ENCODE measurements at places on chromosomes 6 and 20. TPM values are rescaled to one million over a fixed set of nuclear protein-coding genes. Genes with fewer than 3 reads are reported as not detected.

The OOEP gene
- 1.2 TPM for total RNA-seq

The TCF21 gene
- total RNA-seq, result 56.2 TPM

The DNAH8 gene
- 0.17 TPM for total RNA-seq

The VWA7 gene
- total RNA-seq, result 3.4 TPM

The TFAP2D gene
- not detected for total RNA-seq

The TTLL9 gene
- total RNA-seq, result 0.49 TPM

GRCh38 chr6:149217466-149217888, 100.0 kb upstream of the TAB2 start:
- no peak for DNase-seq
- no peaks in the 10 kb centered on the region for H3K27me3 ChIP-seq
- H3K36me3 ChIP-seq, result no peaks in the 10 kb centered on the region

DNA sequence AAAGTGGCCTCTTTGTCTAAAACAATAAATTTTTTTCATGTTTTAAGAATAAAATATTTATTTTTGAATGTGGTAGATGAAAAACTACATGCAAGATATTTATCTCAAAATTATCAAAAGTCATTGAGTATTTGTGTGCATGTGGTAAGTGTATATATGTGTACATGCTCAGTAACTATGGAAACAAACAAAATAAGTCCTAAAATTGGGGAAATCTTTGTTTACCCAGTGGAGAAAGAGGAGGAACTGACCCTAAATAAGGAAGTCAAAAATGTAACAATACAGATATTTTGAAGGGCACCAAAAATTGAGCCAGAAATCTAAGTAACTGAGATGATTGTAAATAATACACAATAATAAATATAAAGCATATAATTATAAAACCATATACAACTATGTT, 639.2 kb downstream of the MAFB start:
- no peaks in the 10 kb centered on the region for H3K27me3 ChIP-seq
- DNase-seq, result no peak

DNA sequence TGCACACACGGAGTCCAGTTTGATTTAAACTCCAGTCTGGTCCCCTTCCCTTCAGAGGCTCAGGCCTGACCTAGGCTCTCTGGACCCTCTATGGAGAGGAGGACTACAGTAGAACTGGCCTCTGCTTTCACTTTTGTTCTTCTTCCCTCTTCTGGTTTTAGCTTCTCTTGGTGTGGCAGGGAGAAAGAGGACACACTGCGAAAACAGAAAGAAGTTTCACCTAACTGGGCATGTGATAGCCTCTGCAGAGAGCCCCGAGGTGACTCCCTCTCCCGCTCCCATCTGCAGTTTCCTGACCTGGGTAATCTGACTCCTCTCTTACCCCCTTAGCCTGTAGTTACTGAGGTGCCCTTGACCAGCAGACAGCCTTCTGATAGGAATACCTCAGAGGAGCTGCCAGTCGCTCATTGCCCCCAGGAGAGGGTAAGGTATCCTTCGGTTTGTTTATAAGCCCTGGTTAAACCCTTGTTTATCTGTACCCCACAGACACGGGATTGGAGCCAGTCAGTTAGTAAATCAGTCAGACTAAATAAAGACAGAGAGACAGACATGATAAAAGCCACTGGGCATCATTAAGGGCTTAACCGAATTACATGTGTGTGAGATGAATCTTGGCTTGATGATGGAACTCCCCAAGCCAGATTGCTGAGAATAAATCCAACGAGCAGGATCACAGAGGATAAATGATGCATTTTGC, 12.0 kb upstream of the DTNBP1 start:
- no peak overlapping the region for H3K4me3 ChIP-seq
- no peak overlapping the region for H3K27ac ChIP-seq
- no peaks in the 10 kb centered on the region for H3K27me3 ChIP-seq
- no peak for DNase-seq

DNA sequence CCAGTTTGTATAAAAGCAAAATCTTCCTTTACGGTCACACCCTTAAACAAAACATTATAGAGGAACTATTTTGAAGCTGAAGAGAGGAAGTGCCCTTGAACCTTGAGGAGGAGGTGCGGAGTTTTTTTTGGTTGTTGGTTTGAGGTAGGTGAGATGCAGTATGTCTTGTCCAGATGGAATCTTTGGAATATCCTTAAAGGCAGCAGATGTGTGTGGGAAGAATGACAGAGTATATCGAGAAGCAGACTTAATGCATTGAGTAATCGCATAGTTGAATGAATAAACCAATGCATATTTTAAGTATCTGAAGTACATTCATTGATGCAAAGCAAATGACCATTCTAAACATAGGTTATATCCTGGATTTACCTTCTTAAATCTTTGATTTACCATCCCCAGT, 49.9 kb downstream of the AIG1 start:
- H3K36me3 ChIP-seq, result no peaks in the 10 kb centered on the region
- H3K4me3 ChIP-seq, result no peak overlapping the region

DNA sequence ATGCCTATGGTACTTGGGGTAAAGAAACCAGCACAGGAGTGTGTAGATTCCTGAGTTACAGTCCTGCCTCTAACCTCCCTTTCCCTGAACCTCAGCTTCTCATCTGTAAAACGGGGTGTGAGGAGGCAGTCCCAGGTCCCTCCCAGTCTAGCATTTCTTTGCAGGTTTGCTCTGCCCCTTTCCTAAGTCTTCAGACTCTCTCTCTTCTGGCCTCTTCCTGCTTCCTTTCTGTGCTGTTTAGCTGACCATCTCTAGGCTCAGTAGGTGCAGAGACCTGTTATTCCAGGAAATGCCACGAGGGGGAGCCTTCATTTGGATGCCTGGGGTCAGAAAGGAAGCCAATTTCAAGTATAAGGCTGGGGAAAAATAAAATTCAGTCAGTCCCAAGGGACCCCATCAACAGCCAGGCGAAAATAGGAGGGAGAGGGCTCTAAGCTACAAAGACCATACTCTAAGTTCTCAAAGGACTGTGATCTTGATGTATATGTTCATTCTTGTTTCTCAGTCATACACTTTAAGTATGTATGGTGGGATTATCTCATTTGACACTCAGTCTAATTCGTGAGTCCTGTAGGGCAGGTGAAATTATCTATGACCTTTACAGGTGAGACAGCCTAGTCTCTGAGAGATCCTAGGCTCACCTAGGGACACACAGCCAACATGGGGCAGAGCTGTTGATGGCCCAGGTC, 89.1 kb downstream of the NCR2 start:
- DNase-seq, result no peak
- H3K27me3 ChIP-seq, result peaks cover 16% of the 10 kb centered on the region
- H3K4me3 ChIP-seq, result no peak overlapping the region
- peaks cover 24% of the 10 kb centered on the region for H3K4me1 ChIP-seq
- H3K27ac ChIP-seq, result no peak overlapping the region

DNA sequence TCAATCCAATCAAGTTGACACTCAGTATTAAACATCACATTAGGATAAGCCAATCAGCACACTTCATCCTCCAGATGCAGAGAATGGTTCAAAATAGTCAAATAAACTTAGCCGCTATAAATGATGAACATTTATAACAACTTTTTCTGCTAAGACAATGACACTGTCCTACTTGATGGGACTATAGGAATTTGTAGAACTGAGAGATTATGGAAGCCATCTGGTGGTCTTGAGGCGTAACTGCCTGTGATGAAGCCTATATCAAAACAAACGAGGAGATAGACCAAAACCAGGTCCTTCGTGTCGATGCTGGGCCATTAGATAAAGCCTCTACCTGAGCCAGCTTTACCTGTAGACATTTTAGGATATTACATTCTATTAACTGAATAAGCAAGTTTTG, 631.1 kb downstream of the COL12A1 start:
- no peak for DNase-seq
- H3K4me3 ChIP-seq, result no peak overlapping the region

DNA sequence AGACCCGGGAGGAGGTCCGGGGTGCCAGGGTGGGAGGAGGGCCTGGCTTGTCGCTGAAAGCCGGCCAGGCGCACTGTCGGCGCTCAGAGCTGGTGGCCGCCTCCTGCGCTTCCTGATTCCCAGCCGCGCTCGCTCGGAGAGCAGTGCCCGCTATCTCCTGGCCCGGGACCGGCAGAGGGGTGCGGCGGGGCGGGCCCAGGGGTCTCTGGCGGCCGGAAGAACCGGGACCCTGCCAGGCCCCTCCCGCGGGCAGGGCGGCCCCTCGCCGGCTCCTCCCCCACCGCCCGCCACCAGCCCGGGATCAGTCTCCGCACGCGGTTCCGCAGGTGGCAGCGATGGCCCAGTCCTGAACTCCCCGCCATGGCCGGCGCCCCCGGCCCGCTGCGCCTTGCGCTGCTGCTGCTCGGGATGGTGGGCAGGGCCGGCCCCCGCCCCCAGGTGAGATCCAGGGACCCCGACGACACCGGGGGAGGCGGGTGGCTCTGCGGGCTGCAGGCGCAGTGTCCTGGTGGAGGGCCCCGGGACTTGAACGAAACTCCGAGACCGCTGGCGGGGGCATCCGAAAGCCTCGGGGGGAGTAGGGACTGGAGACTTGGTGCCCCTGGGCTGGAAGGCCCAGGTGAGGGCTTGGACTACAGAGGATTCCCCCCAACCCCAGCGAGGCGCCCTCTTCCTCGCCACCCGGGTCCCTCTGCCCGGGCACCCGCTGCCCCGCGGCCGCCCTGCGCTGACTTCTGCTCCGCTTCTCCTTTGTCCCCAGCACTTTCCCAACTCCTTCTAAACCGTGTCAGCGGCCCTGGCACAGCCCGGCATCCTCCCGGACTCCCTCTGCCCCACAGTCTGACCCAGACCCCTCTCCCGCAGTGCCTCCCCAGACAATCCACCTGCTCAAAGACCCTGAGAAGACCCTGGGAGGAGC, at the start of gene GLP1R:
Gene GLP1R, plus strand, starts transcription at position 301 of the 919 bp plus-strand sequence. Its CDS starts 60 bp downstream, at position 361.
- no peak within 1 kb of the TSS for H3K27ac ChIP-seq
- peaks cover 40% of the 10 kb centered on the region for H3K27me3 ChIP-seq
- peaks cover 6% of the 10 kb centered on the region for H3K4me1 ChIP-seq
- no peak for DNase-seq
- peak within 1 kb of the TSS; percentile 36 for H3K4me3 ChIP-seq

- no peaks in the 10 kb centered on the region for H3K27me3 ChIP-seq
- no peak overlapping the region for H3K4me3 ChIP-seq
- no peaks in the 10 kb centered on the region for H3K4me1 ChIP-seq
Observed at GRCh38 chr20:11380283-11380682, 537.4 kb upstream of the BTBD3 start.

DNA sequence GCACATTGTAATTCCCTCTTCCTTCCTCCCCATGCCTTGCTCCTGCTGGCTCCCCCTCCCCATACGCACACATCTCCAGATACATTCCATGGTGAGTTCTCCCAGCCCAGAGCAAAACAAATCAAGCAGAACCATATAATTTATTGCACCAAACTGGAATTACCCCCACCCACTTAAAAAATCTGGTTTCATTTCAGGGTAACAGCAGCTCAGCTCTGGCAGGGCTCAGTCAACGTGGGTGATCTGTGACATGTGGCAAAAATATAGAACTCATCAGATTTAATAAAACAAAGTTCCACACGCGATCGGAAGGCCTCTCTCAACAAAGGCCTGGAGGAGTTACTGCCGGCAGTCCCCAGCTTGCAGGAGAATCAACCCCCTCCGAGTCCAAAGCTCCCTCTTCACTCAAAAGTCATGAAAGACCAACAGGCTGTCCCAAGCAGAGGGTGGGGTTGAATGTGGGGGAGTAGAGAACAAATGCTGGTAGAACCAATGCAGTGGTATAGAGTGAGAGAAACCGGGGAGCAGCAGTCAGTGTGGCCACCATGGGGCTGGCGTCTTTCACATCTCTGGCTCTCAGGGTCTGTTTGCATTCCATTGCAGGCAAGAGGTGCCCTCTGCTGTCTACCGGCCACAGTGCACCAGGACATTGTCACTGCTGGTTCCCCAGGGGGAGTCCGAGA, 323.3 kb upstream of the NT5E start:
- no peak overlapping the region for H3K4me3 ChIP-seq
- no peaks in the 10 kb centered on the region for H3K4me1 ChIP-seq
- H3K27me3 ChIP-seq, result no peaks in the 10 kb centered on the region
- no peak for DNase-seq

DNA sequence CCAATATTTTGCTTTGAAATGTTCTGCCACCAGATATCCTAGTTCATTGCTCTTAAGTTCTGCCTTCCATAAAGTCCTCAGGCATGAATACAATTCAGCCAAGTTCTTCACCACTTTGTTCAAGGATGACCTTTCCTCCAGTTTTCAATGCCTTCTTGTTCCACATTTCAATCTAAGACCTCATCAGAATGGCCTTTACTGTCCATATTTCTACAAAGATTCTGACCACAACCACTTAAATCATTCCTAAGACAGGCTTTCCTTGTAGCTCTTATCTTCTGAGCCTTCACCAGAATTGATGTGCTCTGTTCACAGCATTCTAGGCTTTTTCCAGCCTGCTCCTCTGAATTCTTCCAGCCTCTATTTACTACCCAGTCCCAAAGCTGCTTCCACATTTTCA, 319.0 kb downstream of the HACE1 start:
- H3K36me3 ChIP-seq, result no peaks in the 10 kb centered on the region
- no peak overlapping the region for H3K4me3 ChIP-seq
- no peak overlapping the region for H3K27ac ChIP-seq

DNA sequence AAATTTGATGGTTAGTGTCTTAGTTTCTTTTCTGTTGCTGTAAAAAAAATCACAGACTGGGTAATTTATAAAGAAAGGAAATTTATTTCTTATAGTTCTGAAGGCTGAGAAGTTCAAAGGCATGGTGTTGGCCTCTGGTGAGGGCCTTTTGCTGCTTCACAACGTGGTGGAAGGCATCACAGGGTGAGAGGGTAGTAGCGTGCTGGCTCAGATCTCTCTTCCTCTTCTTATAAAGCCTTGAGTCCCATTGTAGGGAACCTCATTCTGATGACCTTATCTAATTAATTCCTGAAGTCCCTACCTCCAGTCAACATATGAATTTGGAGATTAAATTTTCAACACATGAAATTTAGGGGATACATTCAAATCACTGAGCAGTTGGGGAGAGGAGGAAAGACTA, 62.0 kb downstream of the ARID1B start:
- H3K4me1 ChIP-seq, result peaks cover 27% of the 10 kb centered on the region
- H3K27me3 ChIP-seq, result no peaks in the 10 kb centered on the region
- peaks cover 8% of the 10 kb centered on the region for H3K36me3 ChIP-seq
- DNase-seq, result no peak

DNA sequence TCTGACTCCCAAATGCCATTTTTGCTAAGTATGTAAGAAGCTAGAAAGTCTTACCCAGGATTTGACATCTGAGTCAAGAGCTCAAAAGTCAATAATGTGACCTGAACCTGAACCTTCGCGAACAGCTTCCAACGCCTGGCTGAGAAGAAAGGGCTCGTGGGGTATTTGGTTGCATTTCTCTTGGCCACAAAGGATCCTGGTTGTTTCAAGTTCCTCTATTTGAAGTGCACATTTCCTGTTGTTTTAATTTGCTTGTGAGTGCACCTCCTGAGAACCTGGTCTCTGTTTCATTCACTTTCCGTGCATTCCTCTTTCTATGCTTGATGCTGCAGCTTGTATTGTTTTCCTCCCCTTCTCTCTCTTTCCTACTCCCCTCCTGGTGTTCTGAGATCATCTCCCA, 212.5 kb downstream of the FOXA2 start:
- no peaks in the 10 kb centered on the region for H3K27me3 ChIP-seq
- DNase-seq, result no peak
- no peak overlapping the region for H3K4me3 ChIP-seq
- no peaks in the 10 kb centered on the region for H3K4me1 ChIP-seq
- H3K36me3 ChIP-seq, result no peaks in the 10 kb centered on the region

- no peak overlapping the region for H3K4me3 ChIP-seq
- no peaks in the 10 kb centered on the region for H3K27me3 ChIP-seq
- H3K4me1 ChIP-seq, result no peaks in the 10 kb centered on the region
- DNase-seq, result no peak
- no peak overlapping the region for H3K27ac ChIP-seq
Observed at GRCh38 chr6:134758621-134759020, 191.3 kb downstream of the ALDH8A1 start.
